HEK293T (cell line): ENCODE measurements at places on chromosomes 5 and 9.

DNA sequence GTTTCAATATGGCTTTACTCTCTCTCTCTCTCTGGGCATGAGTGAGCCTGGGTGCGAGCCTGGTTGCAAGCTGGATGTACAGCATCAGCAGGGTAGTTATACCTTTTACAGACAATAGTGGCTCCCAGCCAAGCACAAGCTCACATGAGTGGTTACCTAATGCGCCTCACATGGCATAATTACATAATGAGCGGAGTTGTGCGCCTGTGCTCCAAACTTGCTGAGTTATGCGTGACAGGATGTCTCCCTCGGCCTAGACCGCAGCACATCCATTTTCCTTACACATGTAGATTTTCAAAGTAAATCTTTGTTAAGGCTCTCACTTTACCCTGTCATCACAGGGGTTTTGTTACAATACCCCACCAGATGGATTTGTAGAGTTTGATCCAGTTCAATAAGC lies 233.5 kb upstream of the WWC1 start:
- DNase-seq = no peak

- no peak for DNase-seq
Observed at GRCh38 chr9:134059661-134060395, 8.0 kb downstream of the BRD3 start.

DNA sequence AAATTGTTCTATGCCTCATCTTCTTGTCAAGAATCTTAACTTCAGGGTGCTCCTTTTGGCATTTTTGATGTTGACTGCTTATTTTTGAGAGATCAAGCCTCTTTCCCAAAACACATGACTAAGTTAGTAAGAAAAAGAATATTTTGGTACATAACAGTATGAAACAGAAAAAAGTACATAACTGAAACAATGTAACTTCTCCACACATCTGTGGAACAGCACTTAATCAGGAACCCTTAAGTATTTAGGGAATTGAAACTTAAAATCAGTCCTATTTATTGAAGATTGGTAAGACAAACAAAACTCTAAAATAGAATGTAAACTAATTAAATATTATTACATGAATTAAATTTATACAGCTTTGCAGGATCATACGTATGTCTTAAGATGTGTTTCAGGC lies 103.4 kb downstream of the MELK start:
- DNase-seq = no peak

DNA sequence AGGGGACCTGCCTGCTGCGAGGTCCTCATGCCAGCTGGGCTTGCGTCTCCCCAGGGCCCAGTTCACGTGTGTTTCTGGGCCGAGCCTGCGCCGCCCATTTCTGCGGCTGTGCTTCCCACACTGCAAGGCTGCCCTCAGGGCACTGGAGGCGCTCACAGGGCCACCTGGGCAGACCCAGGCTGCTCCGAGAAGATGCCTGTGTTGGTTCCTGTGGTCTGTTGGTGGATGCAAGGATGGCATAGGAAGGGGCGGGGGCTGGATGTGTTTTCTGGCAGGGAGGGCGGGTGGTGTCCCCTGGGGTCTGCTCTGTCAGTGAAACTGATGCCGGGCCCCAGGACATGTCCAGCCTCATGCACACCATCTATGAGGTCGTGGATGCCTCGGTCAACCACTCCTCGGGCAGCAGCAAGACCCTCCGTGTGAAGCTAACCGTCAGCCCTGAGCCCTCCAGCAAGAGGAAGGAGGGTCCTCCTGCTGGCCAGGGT lies 25.9 kb downstream of the NKD2 start:
- DNase-seq = no peak

DNA sequence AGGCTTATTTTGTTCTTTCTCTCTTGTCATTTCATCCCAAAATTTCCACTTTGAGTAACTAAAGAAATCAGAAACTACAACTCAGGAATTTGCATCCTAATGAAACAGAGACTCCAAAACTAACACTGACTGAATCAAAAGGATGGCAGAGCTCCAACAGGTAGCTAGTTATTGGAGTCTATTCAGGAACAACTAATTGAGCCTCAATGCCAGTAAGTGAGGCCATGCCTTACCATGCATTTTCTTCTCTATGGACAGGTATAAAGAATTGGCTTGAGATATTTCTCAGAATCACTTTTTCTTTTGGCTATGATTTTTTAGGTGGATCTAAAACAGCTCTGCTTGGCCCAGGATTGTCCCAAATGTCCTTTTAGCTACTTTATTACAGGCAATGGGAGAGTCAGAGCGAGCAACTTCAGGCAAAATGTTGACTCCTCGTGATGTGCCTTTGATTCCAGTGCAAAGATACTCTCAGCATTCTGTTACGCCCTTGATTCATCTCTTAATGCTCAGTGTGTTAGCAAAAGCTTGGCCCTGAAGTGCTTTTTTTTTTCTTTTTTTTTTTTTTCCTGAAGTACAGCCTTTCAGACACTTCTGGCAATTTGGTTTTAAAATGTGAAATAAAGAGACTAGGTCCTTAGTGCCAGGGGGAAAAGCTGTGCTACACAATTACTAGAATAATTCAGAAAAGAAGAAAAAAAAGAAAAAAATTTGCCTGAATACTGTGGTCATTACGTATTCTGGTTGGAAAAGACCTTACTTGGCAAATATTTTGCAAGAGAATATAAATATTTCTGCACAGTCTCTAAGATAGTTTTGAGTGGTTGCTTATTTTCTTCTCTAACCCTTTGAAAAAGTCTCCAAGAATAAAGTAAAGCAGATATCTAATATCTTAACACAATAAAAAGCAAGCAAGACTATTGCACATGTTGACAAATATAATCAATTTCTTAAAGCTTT lies 423.7 kb downstream of the ANXA1 start:
- no peak for DNase-seq

- no peak for DNase-seq
Observed at GRCh38 chr9:108865037-108865436, 3.0 kb downstream of the ACTL7A start.

- no peak for DNase-seq
Observed at GRCh38 chr5:132230871-132231270, 3.2 kb upstream of the P4HA2 start.

DNA sequence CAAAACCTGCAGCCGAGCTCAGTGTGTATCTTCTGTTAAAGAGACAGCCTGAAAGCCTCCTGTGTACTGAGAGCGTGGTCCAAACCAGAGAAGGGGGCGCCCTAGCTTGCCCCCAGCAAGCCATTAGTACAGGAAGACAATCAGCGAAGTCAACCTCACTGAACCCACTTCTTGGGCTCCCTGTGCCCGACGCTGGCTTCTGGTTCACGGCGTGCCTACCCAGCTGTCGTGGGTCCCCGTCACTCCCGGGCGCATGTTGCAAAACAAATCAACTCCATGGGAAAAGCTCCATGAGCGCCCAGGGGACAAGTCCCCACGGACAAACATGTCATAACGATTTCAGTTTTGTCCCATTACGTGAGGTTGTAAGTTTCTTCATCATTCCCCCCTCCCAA lies 326.9 kb downstream of the SH3GL2 start:
- peak; percentile 10 for DNase-seq

- DNase-seq = no peak
Observed at GRCh38 chr9:19173598-19174125, 46.4 kb upstream of the PLIN2 start.

DNA sequence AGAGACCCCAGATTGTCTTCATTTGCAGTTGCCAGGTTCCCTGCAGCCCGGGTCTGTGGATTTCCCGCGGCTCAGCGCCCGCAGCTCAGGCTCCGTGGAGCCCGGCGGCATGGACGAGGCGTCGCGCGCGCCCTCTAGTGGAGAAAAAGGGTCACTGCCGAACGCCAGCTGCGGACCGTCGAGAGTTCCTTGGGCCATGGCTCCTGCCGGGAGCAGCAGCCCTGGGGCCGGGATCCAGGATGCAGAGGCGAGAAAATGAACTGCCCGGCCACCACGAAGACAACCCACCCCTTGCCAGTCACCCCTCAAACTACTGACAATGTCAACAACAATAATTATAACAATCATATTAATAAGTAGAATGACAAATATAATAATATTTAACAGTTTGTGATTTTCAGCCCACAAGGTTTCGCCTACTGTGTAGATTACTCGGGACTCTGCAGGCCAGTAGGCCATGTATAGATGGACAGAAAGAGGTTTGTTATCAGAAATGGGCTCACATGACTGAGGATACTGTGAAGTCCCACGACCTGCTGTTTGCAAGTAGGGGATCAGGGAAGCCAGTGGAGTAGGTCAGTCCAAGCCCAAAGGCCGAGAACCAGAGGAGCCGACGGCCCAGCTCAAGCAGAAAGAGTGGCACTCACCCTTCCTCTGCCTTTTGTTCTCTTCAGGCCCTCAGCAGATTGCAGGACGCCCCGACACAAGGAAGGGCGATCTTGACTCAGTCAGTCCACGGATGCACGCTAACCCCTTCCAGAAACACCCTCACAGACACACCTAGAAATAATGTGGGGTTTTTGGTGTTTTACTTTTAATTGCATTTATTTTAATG lies 43.1 kb downstream of the BOD1 start:
- DNase-seq = peak; percentile 93

DNA sequence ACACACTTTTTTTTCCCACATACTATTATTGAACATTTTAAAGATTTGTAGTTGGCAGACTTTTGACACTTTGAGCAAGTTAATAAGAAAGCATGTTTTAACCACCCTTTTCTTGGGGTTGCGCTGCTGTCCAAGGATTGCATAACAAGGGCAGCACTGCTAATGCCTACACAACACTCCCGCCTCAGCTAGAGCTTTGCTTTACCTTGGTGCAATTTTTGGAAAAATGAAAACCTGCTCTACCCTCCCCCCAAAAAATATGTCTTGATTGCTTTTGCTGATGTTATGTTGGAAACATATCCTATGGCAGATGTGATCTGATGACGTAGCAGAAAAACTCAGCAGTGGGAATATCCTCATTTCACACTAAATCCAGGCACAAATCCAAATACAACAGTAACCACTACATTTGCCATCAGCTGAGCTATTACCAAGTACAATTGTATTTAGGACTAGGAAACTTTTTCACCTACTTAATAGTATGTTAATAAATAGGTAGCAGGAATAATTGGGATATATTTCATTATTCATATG lies 51.5 kb downstream of the UBE2R2 start:
- DNase-seq = no peak

DNA sequence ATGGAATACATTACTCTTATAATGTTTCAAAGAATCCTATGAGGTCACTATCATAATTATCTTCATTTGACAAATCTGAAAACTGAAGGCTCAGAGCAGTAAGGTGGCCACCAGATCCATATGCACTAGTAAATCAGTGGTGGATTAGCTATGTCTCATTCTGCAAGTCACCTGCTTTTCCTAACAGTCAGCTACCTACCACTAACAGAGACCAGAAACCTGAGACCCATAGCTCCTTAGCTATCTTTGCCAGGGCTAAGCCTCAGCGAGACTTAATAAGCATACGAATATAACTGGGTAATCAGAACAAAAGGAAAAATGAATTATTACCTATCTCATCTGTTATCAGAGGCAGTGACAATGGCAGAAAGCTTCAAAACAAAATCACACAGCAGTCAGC lies 118.7 kb downstream of the AUH start:
- DNase-seq = no peak

GRCh38 chr5:37899037-37899436 lies 59.2 kb upstream of the GDNF start:
- DNase-seq = no peak

DNA sequence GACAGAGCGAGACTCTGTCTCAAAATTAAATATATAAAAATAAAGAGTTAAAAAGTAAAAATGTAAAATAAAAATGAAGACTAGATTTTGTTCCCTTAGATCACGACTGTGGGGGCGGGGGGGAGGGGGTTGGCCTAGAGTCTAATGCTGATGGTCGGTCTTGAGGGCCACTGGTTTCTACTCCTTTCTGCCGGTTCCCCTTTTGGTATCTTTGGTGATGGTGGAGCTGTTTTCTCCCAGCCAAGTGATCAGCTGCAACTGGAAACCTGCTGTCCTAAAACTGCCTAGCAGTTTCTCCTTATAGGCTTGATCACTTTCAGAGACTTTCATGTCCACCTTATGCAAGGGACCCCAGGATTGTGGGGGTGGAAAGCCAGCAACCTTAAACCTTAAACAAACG lies 1.1 kb downstream of the SRD5A1 start:
- DNase-seq = peak; percentile 17

- no peak for DNase-seq
Observed at GRCh38 chr9:69107771-69108170, 66.3 kb upstream of the TJP2 start.

DNA sequence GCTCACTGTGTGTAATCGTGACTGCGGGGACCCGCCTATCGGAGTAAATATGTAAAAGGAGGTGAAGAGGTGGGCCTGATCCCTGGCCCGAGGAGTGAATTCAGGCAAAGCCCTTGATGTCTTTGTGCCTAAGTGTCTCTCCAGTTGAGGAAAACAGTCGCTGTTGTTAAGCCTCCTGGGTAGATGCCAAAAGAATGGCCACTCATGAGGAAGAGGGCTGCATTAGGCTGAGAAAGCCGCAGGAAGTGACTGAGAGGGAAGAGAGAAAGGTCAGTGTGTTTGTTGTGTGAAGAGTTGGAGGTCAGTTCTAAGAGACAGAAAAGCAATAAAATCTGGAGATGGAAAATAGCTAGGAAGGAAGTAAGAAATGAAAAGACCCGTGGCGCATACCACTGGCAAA lies 35.8 kb upstream of the PIP5K1B start:
- DNase-seq = no peak

GRCh38 chr9:84206801-84207370 lies 133.7 kb downstream of the SLC28A3 start:
- DNase-seq = no peak

GRCh38 chr5:50697739-50698138 lies 31.3 kb downstream of the PARP8 start:
- DNase-seq = no peak

DNA sequence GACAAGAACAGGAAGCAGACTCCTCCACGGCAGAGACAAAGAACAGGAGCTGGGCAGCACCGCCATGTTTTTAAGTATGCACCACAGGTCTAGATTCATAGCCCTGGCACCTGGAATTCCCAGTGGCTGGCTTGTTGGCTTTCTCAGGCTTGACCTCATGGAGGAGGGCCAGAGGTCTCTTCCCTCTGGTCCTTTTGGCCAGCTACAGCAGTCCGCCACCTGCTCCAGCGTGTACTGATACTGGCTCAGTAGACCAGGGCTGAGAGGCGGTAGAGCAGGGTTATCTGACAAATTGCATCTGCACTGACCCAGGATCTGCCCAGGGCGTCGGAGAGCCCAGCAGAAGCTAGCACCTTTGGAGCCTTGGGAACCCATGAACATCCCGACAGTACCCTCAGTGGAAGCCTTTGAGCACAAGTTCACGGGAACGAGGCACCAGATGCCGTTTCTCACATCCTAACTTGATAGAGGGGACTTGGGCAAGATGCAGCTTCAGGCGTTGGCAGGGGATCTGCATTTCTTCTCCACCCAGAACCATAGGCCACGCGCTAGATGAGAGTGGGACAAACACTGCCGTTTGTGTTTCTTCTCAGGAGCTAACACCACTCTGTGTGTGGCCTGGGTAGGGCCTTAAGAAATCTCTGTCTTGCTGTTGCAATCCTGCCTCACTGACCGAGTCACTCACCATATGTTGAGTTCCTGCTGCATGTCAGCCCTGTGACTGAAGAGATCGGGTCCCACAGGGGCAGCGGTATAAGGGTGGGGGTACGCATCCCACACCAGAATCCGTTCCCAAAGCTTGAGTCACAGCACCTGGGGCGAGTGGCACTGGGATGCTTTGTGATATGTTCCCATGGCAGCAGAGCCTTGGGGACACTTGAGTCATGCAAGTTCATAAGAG lies 90.3 kb upstream of the OTULINL start:
- DNase-seq = no peak

- DNase-seq = no peak
Observed at GRCh38 chr9:81687521-81688261, 1.7 kb downstream of the TLE1 start.

GRCh38 chr5:96447949-96448348 lies 14.9 kb upstream of the PCSK1 start:
- no peak for DNase-seq

- DNase-seq = no peak
Observed at GRCh38 chr5:117333011-117333410, 758.4 kb upstream of the SEMA6A start.

GRCh38 chr9:84261070-84261746 lies 79.3 kb downstream of the SLC28A3 start:
- DNase-seq = peak; percentile 84
